ENCODE measurements at places on chromosomes 6 and 20. TPM values are rescaled to one million over a fixed set of nuclear protein-coding genes. Genes with fewer than 3 reads are reported as not detected.

DNA sequence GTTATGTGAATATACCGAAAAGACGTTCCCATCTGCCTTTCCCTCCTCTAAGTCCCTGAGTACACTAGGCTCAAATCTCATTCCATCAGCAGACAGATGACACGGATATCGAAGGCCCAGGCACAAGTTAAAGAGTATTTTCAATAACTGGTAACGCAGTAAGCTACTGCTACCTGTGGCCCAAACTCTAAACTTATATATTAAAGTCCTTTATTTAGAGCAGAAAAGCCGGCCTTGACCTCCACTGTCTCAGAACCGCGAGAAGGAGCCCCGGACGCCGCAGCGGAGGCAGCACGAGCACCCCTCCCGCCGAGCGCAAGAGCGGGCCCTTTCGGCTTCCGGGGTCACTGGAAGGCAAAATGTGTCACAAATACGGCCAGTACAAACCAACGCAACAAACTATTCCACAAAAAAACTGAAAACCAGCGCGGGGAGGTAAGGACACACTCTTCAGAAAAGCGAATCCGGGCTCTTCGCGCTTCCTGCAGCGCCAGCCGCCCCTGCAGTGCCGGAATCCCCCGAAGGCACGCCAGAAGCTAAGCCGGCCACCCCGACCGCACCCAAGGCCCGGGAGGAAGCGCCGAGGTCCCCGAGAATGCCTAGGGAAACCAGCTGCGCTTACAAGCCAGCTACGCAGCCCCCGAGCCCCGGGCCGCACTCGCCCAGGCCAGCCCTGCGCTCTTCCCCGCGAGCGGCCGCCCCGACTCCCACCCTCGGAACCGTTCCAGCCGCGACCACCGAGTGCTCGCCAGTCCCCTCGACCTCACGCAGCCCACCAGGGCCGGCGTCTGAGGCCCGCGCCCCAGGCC lies 681 bp downstream of the DIDO1 start:
- DNase-seq = peak; percentile 56

DNA sequence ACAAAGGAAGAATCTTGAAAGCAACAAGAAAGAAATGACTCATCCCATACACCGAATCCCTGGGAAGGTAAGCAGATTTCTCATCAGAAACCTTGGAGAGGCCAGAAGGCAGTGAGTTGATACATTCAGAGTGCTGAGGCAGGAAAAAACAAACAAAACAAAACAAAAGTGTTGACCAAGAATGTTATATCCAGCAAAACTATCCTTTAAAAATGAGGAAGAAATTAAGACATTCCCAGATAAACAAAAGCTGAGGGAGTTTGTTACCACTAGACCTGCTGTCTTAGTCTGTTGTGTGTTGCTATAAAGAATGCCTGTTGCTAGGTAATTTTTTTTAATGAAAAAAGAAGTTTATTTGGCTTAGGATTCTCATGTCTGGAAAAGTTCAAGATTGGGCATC lies 33.7 kb upstream of the PPP1R3G start:
- no peak for DNase-seq

DNA sequence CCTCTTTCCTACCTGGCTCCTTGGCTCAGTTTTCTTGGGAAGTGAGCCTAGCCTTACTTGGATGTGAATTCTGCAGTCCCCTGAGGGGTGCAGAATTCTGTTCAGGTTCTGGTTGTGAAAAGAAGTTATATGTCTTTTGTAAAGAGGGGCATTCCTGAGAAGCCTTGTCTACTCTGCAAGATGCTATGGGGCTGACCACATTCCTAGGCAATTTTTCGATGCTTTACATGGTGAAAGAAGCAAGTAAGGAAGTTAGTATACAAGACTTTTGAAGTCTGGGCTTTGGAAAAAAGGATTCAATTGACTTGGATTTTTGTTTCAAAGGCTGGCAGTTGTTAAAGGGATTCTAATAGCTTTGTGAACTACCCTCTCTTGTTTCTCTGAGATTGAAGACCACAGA lies 167.9 kb upstream of the STMND1 start:
- DNase-seq = no peak

The TTK gene
- total RNA-seq = 0.32 TPM

The GPX6 gene
- not detected for total RNA-seq

DNA sequence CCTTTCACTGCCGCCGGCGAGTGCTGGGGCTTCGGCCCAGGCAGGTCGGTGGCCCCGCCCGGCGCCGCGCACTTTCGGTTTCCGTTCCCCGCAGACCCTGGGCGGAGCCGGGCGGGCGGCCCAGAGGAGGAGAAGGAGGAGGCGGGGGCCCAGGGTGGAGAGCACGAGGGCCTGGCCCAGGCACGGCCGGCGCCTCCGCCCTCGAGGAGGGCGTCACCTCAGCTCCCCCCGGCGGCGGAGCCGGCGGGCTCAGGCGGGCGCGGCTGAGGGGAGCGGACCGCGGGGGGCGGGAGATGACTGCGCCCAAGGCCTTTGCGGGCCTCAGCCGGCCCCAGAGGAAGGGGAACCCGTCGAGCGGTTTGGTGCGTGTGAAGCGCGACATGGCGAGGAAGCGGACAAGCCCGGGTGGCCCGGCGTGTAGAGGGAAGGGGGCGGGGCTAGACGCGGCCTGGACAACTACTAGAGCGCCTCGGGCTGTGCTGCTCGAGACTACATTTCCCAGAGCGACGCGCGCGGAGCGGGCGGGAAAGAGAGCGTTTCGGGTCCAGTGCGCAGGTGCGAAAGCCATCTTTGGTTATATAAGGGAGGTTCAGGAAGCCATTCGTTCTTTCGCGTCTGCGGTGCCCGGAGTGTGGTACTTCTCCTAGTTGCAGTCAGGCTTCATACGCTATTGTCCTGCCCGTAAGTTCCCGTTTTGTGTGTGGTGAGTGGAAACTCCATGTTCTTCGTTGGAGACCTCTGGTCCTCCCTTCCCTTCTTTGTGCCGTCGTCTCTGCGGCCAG lies at the start of gene ZNFX1:
Gene ZNFX1 (minus strand): TSS at position 22 of the 782 bp plus-strand sequence. CDS start 2,218 bp downstream, outside the sequence.
- peak; percentile 99 for DNase-seq

GRCh38 chr6:168385858-168386735 lies 54.9 kb upstream of the SMOC2 start:
- peak; percentile 25 for DNase-seq

The PRDM13 gene
- not detected for total RNA-seq

- no peak for DNase-seq
Measured at GRCh38 chr6:170004585-170005210, 253.3 kb downstream of the ERMARD start.

- peak; percentile 79 for DNase-seq
Measured at GRCh38 chr6:109978174-109979032, at the start of gene GPR6. TSS of gene GPR6 (plus strand) at chr6:109978311. CDS start at chr6:109979113, 802 bp downstream.

- peak; percentile 38 for DNase-seq
Measured at GRCh38 chr6:32854376-32855178, 585 bp downstream of the PSMB9 start.

- DNase-seq = no peak
Measured at GRCh38 chr20:46025376-46025783, 3.6 kb upstream of the SLC12A5 start.

DNA sequence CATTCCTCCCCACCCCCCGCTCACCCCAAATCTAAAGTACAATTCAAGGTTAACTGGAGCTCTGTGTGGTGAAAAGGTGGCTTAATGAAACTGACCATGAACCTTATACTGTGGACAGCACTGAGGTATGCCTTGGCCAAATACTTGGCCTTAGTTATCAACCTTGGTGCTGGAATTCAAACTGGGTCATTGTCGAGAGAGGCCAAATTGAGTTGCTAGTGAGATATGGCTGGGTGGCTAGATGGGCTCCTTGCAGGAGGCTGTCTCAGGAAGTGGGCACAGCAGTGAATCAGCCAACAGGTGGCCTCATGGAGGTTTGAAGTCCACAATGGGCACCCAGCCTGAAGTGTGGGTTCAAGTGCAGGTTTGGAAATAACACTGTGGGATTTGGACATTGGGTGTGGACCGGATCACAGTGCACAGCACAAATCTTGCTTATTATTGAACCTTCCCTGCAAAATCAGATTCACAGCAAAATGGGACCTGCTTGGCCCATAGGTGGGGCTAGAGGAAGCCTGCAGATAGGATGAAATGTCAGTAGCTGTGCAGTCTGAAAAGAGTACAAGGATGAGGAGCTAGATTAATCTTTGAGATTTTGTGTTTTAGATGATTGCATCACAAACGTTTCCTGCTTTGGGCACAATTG lies 5.6 kb upstream of the BTBD3 start:
- no peak for DNase-seq

The MAP7 gene
- 3.9 TPM for total RNA-seq

The RIOK1 gene
- total RNA-seq = 10.8 TPM

GRCh38 chr6:91081452-91082067 lies 494.7 kb upstream of the MAP3K7 start:
- DNase-seq = no peak

- no peak for DNase-seq
Measured at GRCh38 chr6:154276810-154277628, 79.6 kb downstream of the IPCEF1 start.

GRCh38 chr6:128528241-128528640 lies 7.8 kb upstream of the PTPRK start:
- DNase-seq = no peak

GRCh38 chr20:16699293-16699692 lies 30.5 kb upstream of the SNRPB2 start:
- no peak for DNase-seq

DNA sequence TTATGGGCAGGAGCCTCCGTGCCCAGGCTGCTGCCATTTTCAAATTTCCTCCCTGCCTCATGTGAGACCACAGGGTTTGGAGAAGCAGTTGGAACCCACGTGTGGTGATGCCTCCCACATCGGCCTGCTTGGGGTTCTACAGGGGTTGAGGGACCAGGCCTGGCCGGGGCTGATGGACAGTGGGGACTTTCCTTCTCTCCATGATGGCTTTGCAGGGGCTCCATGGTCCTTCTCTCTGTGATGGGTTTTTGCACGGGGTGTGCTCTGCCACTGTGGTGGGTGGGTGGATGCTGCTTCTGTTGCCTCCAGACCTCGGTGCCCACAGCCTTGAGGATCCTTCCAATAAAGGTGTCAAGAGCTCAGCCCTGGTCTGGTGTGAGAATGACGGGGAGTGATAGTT lies 54.4 kb downstream of the ADNP start:
- DNase-seq = no peak

- no peak for DNase-seq
Measured at GRCh38 chr20:37575884-37576283, 48.2 kb upstream of the BLCAP start.

The LY6G6D gene
- not detected for total RNA-seq

The TUBB1 gene
- total RNA-seq = 0.30 TPM

GRCh38 chr6:56062836-56063235 lies 184.5 kb downstream of the COL21A1 start:
- no peak for DNase-seq

- DNase-seq = no peak
Measured at GRCh38 chr20:3932681-3933080, 43.5 kb downstream of the PANK2 start.

The VEGFA gene
- 261 TPM for total RNA-seq

DNA sequence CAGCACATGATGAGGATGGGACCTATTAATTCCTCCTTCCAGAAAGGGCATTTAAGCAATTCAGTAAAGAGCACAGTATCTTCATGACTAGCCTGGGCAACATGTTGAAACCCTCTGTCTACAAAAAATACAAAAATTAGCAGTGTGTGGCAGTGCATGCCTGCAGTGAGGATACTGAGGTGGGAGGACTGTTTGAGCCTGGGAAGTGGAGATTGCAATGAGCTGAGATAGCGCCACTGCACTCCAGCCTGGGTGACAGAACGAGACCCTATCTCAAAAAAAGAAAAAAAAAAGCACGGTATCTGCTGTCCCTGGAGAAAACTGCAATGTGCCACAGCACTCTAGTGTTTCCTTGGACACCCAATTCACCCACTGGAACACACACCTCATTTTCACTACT lies 18.4 kb downstream of the SAMD3 start:
- no peak for DNase-seq

The STK4 gene
- total RNA-seq = 9.3 TPM

- DNase-seq = no peak
Measured at GRCh38 chr20:45008521-45009049, 42.3 kb downstream of the STK4 start.

DNA sequence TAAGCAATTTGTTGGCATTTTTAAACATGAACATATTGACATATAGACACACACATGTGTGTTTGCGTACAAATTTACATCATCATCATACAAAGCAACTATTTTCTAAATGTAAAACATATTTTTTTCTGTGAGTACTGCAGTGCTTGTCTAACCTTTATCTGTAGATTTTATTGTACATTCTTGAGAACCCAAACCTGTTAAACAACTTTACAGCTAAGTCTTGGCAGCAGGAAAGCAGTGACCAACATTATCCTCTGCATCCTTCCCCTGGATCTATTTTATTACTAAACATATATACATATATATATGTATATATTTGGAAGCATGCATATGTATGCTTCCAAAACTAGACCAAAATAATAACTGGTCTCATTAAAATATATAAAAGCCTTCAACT lies 10.4 kb upstream of the PLCB1 start:
- DNase-seq = no peak

Data from left ventricle myocardium superior (tissue), 1 donor.